Retinal pigment epithelial cell (primary cell): ENCODE measurements at places on chromosomes 6 and 20.

DNA sequence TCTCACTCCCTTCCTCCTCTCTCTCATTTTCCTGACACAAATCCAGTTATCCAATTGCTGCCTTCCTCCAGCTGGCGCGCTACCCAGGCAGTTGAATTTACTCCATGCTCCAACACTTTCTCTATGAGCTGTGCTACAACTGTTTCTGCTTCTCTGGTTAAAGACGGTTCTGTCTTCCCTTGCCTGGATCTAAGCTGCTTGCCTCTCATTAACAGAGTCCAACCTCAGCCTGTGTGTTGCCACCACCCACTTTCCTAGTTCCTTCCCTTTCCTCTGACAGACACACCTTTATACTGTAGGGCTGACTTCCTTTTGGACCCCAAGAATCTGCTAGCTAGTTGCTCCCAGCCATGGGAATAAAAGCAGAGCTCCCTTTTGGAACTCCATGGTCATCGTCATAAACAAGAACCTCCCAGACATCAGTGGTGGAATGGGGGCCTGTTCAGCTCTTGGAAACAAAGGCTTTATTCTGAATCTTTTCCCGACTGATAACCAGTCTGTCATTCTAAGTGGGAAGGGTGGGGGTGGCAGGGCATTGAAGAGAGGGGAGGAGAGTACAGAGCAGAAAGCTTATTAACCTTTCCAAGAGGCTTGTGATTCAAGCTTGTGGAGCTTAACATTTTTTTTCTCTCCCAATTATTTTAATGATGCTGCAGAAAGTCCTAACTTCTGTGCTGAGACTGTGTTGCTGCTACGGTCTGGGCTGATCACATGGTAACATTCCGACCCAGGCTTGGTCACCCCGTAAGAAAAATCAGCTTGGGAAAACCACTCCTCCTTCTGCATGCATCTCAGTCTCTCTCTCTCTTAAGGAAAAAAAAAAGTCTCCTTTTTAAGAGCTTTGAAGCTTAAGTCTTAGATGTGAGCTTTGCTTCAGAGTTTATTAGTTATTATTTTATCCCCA lies 31.3 kb upstream of the BMP2 start:
- DNase-seq = peak; percentile 100

- DNase-seq = no peak
Observed at GRCh38 chr6:5563086-5563485, 301.8 kb downstream of the FARS2 start.

DNA sequence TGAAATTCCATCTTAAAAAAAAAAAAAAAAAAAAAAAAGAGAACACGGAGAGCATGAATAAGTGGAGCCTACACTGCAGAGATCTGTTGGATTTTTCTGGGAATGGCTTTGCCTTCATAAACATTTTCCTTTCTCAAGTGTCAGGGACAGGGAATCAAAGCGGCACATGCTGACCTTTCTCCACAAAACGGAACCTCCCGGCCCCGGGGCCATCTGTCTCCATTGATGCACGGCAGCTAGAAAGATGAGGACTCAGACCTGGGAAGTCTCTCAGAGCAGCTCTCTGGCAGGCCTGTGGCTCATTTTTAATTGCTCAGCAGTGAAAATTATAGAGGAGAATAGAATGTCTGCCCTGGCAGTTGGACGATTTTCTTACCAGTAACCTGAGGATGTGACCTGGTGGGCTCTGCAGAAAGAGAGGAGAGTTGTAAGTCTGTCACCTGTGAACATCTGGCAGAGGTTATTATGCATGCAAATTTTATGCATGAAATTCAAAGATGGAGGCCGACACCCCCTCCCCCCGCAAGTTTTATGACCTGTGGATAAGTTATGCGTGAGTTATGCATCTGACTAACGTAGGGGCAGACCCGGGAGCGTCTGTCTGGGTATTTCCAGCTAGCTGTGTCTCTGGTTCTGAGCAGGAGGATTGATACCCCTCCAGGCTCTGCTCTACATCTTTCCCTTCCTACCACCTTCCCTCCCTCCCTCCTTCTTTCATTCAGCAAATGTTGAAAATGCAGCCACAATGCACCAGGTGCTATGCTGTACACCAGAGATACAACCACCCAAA lies 352.5 kb downstream of the CDH26 start:
- DNase-seq = no peak

GRCh38 chr6:14075095-14075503 lies 42.5 kb upstream of the CD83 start:
- peak; percentile 78 for DNase-seq

DNA sequence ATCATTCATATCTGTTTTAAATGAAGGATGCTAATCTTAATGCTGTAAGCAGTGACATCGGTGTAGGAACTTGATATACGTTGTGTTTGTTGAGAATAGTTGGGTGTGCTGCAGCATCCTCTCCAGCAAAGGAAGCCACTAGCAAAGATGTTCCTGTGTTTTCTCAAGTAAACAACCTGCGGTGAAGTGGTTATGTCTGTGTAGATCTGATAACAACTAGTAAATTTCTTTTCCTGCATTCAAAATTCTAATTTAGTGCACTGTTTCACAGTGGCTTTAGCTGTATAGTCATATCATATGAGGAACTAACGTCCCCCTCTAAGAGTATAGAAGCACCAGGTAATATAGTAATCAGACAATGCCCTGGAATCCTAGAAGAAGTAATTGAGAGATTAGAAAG lies 38.7 kb downstream of the NCOA7 start:
- DNase-seq = no peak

DNA sequence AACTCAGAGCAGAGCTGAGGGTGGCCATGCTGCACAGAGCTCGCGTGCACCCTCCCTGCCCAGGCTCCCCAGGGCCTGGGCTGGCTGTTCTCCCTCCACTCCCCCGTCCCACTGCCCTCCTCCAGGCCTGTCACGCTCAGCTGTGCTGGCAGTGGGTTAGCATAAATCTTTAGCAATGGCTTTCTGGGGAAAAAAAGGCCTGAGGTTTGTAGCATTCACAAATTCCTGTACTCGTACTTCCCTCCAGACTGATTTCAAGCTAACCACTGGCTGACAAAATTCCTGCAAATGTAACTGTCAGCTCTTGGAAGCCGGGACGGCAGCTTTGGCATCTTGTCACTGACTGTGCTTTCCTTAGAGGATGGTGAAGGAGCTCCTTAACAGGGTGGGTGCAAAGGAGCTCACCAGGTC lies 22.3 kb upstream of the SMOC2 start:
- DNase-seq = no peak

- DNase-seq = no peak
Observed at GRCh38 chr6:149820506-149820905, 43.7 kb downstream of the LRP11 start.

- DNase-seq = no peak
Observed at GRCh38 chr6:170276369-170277057, 14.4 kb downstream of the DLL1 start.

- no peak for DNase-seq
Observed at GRCh38 chr6:110277100-110277665, 81.0 kb downstream of the METTL24 start.

DNA sequence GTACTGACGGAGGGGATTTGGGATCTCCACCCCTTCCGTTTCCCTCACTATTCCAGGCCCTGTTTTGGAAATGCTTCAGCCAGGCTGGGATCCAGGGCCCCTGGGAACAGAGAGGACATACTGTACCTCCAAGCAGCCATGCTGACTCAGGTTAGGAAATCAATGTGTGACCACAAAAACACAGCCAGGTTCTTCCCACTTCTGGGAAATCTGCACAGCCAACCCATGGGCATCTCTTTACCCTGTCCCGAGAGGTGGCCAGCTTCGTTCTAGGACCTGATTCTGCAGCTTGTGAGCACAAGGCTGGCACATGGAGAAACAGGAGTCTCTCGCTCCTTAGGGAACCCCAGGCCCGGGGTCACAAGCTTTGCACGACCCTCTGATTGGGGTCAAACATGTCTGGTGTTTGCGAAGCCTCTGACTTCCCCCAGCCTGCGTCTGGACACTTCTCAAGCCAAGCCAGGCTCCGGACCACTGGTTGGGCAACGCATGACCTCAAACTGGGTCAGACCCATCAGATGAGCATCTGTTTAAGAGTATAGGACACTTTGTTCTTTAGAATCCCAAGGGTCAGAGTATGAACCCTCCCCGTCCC lies 8.3 kb upstream of the TTPAL start:
- no peak for DNase-seq

DNA sequence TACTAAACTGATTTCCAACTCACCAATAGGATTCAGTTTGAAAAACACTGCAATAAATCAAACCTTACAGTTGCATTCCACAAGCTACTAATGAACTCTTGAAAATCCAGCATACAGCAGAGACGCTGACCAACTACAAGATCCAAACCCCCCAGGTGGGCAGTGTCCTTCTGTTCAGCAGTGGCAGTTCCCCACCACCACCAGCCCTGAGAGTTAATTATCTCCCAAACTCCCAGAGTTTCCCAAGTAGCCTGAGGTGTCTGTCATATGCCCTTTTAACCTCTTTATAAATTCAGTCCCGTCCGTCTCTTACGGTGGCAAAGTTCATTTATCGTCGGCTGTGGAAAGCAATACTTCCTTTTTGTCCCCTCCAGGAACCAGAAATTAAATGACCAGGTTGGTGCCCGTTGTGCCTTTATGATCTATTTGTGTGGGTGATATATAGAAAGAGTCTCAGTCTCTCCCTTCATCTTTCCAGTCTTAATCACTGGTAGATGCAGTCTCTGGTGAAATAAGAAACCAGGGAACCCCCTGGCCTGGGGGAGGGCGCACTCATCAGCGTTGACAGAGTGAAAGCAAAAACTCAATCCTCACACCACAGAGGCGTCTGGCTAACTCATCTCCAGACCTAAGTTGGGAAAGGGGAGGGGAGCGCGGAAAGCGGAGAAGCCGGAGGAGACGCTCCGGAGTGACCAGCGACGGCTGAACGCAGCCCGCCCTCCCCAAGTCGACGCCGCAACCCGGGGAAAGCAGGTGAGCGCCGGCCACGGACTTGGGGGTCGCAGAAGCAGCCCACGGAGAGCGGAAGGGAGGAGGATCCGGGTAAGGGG lies 717 bp downstream of the MRPL14 start:
- no peak for DNase-seq

GRCh38 chr20:6651561-6651960 lies 115.9 kb upstream of the BMP2 start:
- DNase-seq = no peak

- no peak for DNase-seq
Observed at GRCh38 chr6:43671801-43672690, 15.5 kb downstream of the MRPS18A start.

DNA sequence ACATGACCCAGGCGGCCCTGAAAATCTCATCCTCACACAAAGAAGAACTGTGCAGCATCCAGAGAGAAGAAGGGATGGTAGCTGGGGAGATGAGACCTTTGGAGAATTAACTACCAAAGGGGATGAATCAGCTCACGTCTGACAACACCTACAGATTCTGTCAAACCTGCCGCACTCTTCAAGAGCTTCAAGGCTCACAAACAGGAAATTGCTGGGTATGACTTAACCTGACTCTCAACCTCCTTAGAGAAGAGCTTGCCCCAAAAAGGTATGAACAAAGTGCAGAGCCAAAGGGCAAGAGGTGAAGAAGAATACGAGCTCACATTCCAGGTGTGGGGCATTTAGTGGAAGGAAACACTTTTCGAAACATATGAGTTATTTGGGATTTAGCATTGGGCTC lies 139.8 kb downstream of the BACH2 start:
- no peak for DNase-seq

- DNase-seq = no peak
Observed at GRCh38 chr6:168927026-168927425, 326.6 kb downstream of the THBS2 start.

GRCh38 chr6:143149771-143150170 lies 89.1 kb downstream of the AIG1 start:
- DNase-seq = no peak

DNA sequence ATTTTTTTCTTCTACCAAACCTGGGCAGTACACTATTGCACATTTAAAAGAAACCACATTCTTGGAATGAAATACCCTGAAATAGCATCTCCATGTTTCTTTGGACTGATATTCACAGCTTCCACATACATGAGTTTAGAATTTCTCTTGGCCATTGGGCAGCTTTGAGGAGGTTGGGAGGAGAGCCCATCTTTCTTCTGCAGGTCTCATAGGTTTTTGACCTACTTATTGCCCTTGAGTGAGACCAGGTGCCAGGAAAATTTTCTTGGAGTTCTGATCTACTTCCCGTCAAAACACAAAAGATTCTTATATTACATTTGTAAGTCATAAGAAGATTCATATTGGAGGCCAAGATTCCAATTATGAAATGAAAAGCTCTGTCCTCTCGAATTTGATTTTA lies 212.0 kb downstream of the IBTK start:
- no peak for DNase-seq

DNA sequence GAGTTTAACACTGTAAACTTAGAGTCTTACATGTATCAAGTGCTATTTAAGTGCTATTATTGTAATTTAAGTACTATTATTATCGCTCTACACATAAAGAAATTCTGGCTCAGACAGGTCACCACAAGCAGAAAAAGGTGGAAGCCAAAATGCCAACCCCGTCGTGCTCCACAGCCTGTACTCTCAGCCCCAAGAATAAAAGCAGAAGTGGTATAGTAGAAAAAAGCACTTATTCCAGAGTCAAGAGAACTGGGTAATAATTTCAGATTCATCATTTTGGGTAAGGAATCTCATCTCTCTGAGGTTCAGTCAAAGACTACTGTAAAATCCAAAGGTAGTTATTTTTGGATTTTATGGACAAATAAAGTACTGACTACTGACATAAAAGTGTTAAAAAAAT lies 943 bp downstream of the ZUP1 start:
- DNase-seq = no peak

- DNase-seq = peak; percentile 24
Observed at GRCh38 chr6:128438393-128438792, 82.0 kb downstream of the PTPRK start.

DNA sequence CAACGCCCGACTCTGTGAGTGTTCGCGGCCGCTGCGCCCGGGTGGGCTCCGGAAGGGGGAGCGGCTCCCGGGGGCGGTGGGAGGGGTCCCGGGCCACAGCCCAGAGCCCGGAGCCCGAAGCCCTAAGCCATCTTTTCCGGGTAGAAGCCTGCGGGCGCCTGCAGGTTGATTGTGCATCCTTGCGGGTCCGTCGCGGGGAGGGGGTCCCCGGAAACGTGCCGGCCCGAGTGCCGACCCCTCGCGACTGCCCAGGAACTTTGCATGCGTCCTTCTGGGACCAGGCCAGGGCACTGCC lies 413 bp downstream of the PTPRA start:
- DNase-seq = no peak

- DNase-seq = no peak
Observed at GRCh38 chr20:63572788-63573646, 1.0 kb downstream of the HELZ2 start.

DNA sequence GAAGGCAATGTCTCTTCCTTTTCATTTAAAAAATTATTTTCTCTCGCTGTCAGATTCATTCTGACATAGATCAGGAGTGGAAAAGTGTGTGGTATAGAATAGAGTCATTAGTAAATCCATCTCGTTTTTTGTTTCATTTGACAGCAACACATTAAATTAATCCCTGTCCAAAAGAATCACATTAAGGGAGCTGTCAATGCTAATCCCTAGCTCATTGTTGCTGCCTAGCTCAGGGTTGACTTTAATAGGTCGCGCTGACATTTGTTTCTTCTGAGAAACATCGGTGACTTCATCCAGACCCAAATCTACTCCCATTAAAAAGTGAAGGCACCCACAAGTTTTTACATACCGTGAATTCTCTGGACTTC lies 25.4 kb upstream of the MAP3K7 start:
- DNase-seq = peak; percentile 25
